ENCODE measurements at places on chromosomes 6 and 20.

GRCh38 chr6:53761036-53761435, 33.8 kb upstream of the LRRC1 start:
- no peak for DNase-seq

- DNase-seq = no peak
These were observed 27.9 kb upstream of the CD93 start for GRCh38 chr20:23114018-23114417.

DNA sequence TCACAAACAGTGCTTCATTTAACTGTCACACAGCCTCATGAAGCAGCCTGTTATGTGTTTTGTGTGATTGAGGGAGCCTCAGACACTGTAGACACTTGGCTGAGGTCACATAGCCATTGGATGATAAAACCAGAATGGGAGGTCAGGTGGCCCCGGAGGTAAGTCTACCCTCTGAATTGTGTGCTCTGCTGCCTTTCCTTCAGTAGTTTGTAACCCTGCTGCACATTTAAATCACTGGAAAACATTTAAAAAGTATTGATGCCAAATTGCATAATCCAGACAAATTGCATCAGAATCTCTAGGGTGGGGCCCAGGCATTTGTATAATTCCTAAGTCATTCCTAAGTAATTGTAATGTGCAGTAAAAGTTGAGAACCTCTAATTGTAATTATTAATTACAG, 85.2 kb upstream of the ECI2 start:
- DNase-seq = no peak

GRCh38 chr6:70371454-70372105, 41.7 kb upstream of the FAM135A start:
- peak; percentile 70 for DNase-seq
